Stimulated activated CD4-positive, alpha-beta T cell treated with anti-CD3 and anti-CD28 coated beads, Interleukin-12 subunit alpha, Interleukin-12 subunit beta, amount 100 ng/mL, for 24 hours (primary cell): ENCODE measurements at places on chromosomes 16 and 17.

GRCh38 chr16:22353191-22353919, 21.1 kb downstream of the CDR2 start:
- DNase-seq = no peak

GRCh38 chr17:61770043-61770442, 93.3 kb downstream of the BRIP1 start:
- DNase-seq = no peak

- DNase-seq = no peak
Measured at GRCh38 chr17:17942846-17943245, 29.4 kb downstream of the TOM1L2 start.

- DNase-seq = no peak
Measured at GRCh38 chr17:56064506-56064905, 88.8 kb upstream of the ANKFN1 start.

DNA sequence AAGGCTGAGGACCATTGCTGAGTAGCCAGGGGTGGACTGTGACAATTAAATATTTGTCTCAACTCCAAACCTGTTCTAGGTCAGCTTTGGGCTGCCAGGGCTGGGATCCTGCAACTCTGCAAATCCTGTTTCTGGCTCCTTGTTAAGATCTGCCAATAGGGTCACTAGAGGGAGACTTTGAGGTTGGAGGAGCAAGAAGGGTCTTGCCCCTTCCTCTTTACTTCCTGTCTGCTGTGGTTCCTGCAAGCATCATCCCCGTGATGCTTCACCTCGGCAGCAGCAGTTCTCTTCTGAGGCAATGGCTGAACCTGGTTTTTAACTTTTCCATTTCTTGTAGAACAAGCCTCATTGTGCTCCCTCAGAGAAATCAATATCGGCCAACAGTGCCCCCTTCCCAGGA, 124.6 kb downstream of the IRX5 start:
- no peak for DNase-seq

DNA sequence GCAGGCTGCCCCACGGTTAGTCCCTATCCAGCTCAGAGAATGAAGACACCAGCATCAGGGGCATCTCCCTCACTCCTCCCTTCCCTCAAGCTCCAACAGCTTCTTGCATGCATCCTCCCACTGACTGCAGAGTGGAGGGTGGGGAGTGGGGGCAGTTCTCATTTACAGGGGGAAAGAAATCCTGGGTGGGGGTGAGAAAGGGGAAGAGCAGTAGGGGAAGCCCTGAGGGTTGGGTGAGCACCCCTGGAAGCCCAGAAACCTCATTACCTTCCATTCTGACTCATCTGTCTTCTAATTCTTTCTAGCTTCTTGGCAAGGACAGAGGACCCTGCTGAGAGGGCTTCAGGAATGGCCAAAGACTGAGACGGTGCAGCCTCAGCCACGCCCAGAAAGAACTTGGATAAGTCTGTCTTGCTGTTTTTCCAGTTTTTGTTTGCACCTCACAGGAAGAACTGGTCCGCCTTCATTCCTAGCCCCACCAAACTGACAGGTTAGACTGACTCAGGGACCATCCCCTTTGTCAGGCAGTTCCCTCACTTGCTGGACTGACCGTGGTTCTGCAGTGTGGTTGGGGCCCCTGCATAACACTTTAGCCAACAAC, 52.5 kb upstream of the WSB1 start:
- no peak for DNase-seq

DNA sequence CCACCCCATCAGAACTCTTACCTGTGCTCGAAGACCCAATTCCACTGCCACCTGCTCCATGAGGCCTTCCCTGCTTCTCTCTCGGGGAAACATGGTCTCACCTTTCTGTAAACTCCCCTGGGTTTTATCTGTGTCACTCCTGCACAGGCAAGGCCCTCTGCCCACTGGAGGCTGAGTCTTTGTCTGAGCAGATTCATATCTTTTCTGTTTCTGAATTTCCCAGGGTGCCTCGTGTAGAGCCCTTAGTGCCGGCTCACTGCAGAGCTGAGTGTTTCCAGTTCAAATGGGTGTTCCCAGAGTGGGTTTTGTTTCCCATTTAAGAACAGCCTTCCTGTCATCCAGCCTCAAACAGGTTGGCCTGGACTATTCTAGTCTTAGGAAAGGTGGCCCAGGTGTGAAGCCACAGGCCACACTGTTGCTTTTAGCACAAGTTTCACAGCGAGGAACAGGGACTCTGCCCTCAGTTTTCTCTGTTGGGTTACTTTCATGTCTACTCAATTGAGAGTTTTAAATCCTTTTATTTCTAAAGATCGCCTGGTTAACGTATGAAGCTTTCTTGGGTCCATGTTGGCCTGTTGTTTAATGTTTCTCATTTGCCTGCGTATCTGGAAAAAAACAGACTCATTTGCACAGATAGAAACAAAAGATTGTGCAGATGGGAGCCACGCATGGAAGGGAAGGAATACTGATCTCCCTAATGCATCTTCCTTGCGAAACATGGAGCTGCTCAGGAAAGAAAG, 228.7 kb downstream of the MSI2 start:
- no peak for DNase-seq
